Left renal cortex interstitium (tissue), 4 donors: ENCODE measurements at places on chromosomes 2 and 18. TPM values are rescaled to one million over a fixed set of nuclear protein-coding genes. Genes with fewer than 3 reads are reported as not detected.

DNA sequence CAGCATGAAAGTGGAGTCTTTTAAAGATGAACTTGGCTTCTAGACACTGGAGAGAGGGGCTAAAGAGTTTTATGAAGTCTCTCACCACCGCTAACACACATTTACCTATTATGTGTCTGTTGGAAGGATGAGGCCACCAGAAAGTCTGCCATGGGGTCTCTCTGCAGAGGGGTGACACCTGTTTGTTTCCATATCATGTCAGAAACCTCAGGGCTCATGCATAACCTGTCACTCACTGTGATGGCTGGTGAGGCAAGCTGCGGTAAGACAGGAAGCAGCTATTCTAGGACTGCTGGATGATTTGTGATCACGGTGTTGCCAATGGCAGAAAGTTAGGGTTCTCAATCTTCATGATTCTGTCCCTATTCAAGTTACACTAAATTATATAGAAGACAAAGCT, 60.8 kb upstream of the DNMT3A start:
- no peak for DNase-seq

- DNase-seq, result no peak
Observed at GRCh38 chr2:38092196-38092902, 16.4 kb upstream of the CYP1B1 start.

DNA sequence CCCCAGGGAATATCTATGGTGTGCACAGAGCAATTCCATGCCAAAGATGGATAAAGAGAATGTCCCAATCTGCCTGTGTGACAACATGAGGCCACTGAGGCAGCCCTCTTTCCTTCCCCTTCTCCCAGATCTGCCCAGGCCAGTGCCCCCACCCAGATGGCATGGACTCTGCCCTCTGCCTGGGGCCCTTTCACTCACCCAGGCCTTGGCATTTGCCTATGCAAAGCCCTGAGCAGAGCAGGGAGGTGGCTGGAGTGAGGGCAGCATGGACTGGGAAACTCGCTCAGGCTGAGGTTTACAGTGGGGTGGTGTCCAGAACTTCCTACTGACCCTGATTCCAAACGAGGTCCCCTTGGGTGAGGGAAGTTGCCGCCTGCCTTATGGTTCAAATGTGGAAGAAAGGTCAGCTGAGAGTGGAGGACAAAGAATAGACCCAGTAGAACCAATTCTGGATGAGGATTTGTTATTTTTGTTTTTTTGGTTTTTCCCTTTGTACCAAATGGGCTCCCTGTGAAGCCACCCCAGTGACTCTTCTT, 8.9 kb downstream of the SH2D6 start:
- DNase-seq, result no peak

DNA sequence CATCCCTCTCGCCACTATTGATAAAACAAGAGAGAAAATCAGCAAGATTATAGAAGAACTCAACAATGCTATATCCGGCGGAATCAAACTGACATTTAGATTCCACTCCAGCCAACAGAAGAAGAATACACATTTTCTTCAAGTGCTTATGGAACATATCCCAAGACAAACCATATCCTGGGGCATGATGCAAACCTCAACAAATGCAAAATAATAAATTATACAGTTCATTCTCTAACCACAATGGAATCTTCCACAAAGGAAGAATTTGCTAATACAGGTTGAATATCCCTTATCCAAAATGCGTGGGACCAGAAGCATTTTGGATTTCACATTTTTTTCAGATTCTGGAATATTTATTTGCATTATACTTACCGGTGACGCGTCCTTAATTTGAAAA, 51.4 kb upstream of the YPEL5 start:
- no peak for DNase-seq

GRCh38 chr2:143936848-143937722, 582.8 kb downstream of the ZEB2 start:
- DNase-seq, result no peak

DNA sequence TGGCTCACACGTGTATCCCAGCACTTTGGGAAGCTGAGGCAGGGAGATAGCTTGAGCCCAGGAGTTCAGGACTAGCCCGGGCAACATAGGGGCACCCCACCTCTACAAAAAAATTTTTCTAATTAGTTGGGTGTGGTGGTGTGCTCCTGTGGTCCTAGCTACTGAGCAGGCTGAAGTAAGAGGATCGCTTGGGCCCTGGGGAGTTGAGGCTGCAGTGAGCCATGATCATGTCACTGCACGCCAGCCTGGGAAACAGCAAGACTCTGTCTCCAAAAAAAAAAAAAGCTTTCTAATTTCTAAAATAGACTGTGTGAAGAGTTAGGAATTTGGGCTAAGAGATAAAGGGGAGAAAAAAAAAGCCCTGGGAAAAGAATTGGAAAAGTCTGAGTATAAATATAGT, 51.9 kb upstream of the NAB1 start:
- no peak for DNase-seq

Gene ADD2
- polyA plus RNA-seq, result 5.9 TPM

DNA sequence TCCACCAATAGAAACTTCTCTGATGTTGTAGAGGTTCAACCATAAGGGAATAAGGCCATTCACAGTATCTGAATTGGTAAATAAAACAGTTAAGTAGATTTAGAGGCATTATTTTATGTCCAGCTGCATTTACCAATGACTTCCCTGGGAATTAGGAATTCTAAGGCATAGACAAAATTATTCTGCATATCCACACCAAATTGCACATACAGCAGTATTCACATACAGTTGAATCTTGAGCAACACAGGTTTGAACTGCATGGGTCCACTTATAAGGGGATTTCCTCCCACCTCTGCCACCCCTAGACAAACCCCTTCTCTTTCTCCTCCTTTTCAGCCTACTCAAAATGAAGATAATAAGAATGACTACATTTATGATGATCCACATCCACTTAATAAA, 54.4 kb downstream of the COL5A2 start:
- DNase-seq, result no peak

DNA sequence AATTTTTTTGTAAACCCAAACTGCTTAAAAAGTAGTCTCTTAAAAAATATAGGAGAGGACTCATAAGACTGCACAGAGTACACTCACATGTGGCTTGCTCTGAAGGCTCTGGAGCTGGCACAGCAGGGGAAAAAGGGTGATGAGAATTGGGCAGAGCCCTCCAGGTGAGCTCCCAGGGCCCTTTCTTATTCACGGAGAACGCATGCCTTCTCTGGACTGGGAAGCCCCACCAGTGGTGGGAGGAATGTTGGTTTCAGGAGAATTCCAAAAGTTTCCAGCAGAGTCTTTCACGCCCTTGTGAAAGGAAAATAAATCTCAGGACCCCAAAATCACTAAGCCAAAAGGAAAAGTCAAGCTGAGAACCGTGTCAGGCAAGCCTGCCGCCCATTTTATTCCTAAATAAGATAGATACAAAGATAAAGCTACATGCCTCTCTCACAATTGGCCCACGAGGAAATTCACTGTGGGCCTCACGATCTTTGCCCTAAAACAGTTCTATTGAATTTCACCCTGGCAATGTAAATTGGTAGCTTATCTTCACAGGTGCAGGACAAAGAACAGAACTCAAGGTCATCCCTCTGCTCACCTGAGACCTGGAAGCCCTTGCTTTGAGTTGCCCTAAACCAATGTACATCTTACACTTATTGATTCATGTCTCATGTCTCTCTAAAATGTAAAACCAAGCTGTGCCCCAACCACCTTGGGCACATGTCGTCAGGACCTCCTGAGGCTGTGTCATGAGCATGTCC, 15.5 kb upstream of the MC5R start:
- DNase-seq, result no peak

Gene LIPG
- polyA plus RNA-seq, result 39.3 TPM

Gene NCKAP5
- 6.5 TPM for polyA plus RNA-seq

GRCh38 chr2:6648596-6649247, 217.0 kb downstream of the CMPK2 start:
- no peak for DNase-seq

DNA sequence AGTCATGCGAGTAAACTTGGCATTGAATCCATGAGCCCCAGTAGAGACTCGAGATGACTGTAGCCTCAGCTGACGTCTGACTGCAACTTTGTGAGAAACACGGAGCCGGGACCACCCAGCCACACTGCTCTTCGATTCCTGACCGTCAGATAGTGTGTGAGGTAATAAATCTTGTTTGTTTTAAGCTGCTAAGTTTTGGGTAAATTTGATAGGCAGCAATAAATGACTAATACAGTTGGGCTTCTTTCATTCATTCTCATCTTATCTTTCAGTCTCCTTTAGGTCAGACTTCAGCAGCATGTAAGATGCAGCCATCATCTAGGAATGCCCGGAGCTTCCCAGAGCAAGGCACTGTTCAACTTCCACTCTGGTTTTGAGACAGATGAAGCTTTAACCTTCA, 8.0 kb upstream of the KLHL29 start:
- no peak for DNase-seq

DNA sequence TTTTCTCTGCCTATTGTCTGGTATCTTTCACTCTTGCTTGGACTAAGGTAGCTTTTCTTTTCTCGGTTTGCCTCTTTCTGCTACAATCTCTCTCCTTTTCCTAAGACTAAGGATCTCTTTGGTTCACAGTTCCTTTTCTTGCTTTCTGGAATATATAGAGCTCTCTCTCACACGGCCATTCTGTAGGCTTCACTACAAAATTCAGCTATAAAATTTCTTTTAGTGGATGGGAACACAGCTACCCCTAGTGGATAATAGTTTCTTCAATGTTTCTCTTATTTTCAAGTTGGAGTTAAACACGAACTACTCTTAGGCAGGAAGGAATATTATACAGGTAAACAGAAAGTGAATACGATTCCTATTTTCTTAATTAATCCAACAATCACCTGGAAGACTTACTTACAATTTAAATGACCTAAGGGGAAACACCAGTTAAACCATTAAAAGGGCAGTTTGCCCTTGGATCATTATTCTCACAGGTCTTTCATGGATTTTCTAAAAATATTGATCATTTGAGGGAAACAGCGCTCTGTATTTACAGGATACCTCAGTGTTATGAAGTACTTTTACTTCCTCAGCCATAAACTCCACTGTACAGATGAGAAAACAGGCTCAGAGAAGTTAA, 140.5 kb downstream of the LRP2 start:
- DNase-seq, result peak; percentile 17

Gene NUP35
- polyA plus RNA-seq, result 24.7 TPM

Gene ITPRIPL1
- polyA plus RNA-seq, result 3.9 TPM
